ENCODE measurements at places on chromosomes 6 and 20.

- peak; percentile 86 for DNase-seq
Observed at GRCh38 chr6:159444056-159444760, 248.8 kb downstream of the SOD2 start.

DNA sequence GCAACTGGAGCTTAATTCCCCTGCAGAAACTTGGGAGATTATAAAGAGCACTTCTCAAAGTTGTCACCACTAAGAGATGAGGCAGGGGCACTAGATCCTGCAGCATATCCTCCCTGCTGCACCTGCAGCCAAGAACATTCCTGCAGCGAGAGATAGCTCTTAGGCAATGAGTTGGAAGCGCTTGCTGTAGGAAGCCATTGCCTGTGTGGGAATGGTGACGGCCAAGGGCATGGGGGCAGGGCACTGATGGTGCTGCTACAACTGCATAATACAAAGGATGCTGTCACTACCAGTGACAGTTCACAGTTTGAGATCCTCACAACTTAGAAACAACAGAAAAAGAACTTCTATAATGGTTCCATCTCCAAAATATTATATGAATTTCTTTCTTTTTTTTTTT is 89.9 kb downstream of the CDS2 start:
- no peak for DNase-seq

- DNase-seq: no peak
Observed at GRCh38 chr6:137520520-137520919, 26.3 kb upstream of the OLIG3 start.

DNA sequence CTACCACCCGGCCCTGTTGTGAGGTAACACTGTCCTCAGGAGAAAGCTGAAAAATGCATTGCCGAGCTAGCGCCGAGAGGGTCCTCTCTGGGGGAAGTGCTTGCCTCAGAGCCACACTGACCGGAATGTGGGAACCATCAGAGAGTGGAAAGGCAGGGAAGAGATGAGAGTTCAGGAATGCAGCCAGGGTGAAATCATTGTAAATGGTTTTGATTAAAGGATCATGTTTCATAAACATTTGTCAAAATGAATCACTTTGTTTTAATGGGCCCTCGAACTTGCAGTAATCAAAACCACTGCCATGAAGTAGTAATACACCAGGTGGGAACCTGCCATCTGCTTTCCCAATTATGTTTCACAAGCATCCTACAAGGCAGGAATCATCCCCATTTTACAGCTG is 16.9 kb upstream of the IL17F start:
- no peak for DNase-seq

- no peak for DNase-seq
Observed at GRCh38 chr6:135438907-135439535, 58.5 kb downstream of the AHI1 start.

GRCh38 chr6:23561732-23562131 is 564.3 kb upstream of the NRSN1 start:
- DNase-seq: peak; percentile 19

DNA sequence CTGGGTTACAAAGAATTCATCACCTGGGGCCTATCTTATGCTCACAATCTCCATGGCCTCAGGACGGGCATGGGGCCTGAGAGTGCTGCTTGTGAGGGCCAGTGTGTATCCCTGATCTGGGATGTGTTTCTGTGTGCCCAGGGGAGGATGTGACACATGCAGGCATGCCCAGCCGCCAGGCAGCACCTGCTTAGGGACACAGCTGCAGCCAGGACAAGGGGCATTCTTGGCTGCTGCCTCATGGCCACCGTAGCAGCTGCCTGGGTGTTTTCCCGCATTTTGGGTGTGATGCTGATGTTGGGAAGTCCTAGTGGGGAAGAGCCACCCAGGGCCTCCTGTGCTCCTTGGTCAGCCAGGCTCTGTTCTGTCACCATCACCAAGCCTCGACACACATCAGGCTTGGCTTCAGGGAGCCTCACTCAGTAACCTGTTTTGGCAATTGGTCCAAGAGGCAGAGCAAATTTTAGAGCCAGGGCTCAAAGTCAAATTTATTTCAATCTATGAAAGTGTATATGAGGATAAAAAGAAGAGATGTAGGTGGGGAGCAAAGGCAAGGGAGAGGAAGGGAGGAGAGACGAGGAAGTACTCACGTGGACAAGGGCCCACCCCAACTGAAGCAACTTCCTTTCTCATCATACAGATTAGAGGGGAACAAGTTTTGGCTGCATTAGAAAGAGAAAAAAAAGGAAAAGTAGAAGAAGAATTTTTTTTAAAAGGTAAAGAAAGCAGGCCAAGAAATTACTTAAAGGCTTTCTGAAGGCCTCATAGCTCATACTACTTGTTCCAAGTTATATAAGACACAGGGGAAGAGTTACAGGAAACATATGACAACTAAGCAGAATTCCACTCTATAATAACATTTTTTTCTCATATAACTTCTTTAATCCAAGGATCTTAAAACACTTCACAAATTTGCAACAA is 269.9 kb upstream of the SUPT3H start:
- DNase-seq: no peak

GRCh38 chr6:6283746-6284145 is 36.7 kb downstream of the F13A1 start:
- DNase-seq: no peak

GRCh38 chr6:84549917-84550316 is 214.5 kb downstream of the TBX18 start:
- no peak for DNase-seq

DNA sequence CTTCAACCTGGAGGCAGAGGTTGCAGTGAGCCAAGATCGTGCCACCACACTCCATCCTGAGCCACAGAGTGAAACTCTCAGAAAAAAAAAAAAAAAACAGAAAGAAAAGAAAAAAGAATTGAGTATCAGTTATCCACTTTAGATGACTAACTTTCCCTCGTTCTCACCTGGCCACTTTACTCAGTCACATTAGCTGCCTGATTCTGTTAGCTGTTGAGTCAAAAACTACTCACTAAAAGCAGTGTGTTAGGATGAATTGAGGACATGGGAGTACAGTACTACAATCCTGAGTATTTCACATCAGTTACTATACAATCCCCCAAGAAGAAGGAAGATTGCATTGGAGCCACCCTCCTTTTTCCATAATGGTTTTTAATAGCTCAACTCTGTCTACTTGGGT is 114.6 kb downstream of the ADAT2 start:
- DNase-seq: no peak

DNA sequence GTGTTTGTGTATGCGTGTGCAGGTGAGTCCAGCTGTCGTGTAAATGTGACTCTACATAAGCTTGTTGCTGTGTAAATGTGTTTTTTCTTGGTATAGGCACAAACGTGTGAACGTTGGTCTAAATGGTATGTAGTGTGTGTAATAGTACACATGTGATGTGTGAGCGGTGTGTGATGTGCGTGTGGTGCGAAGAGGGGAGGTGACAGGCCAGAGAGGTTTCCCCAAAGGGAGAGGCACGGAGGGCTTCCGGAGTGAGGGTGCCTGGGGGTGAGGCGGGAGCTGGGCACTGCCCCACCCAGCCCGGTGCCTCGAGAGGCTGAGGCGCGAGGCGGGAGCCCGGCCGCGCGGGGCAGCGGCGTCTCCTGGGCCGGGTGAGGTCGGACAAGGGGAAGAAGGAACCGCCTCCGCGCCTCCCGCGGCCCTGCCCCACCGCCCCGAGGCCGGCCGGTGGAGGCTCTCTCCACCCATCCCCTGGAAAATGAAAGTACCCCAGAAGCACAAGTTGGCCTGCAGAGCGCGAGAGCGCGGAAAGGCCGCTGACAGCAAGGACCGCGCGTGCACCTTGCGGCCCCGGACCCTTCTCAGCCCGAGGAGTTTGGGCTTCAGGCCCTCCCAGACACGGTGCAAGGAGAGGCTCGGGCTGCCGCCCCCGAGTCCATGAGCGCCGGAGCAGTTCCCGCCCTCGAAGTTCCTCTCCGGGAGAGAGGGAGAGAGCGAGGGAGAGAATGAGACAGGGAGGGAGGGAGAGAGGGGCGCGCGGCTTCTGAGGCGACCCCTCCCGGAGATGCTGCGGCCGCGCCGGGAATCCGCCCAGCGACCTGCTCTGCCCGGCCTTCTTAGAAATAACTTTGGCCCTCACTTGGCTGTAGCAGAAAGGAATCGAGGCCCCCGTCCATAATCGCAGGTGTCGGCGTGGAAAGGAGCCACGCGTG is 43.2 kb upstream of the OSTM1 start:
- DNase-seq: no peak

DNA sequence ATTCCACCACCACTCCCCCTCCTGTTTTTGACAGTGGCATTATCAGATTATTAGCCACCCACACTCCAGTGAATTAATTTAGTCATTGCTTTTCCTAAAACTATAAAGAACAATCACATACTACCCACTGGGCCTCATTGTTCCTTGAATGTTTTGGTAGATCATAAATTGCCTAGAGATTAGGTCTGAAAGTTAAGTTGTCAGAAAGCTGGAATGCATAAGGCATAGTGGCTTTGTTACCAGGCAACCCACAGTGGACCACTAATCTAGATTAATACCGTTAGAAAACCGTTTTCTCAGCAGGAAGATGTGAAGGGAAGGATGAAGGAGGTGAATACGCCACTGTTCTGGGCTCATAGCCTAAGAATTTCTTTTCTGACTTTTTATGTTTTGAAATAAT is 75.6 kb downstream of the SAMD3 start:
- DNase-seq: no peak

DNA sequence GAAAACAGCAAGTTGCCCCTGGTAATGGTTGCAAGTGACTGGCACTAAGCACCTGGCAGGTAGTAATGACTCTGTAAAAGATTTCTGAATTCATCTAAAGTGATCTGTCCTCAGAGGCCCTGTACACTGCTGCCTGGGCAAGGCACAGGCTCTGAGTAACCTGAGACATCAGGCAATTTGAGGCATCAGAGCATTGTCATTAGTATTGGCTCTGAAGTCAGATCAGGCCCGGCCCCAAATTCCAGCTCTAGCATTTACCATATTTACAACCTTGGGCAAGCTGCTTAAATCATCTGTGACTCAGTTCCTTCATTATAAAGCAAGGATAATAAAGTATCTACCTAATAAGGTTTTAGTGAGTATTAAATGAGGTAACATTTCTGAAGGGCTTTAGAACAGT is 17.3 kb upstream of the TENT5A start:
- DNase-seq: no peak

GRCh38 chr6:90586546-90586835 is 381 bp downstream of the MAP3K7 start:
- no peak for DNase-seq
